ENCODE measurements at places on chromosomes 7 and 10.

DNA sequence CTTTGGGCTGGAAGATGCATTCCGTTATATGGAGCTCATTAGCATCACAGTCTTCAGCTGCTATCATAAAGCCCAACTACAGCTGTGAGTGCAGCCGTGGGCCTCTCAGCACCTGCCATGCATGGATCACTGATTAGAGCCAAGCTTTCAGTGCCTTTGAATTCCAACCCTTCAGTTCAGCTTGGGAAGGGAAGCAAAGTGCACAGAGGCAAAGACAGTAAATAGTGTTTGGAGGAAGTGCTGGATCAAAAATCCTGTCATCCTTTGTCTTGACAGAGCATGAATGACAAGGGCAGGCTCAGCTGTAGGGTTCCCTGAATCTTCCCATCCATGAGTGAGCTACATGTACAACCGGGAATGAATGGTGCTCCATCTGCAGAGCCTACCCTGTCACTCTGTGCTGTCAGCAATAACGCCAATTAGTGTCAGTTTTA lies 153.7 kb downstream of the DNAJB9 start:
- no peak for DNase-seq

GRCh38 chr10:103967448-103968071 lies 620 bp downstream of the SLK start:
- DNase-seq, result peak; percentile 45

- DNase-seq, result no peak
These were observed 21.6 kb upstream of the KLF6 start for GRCh38 chr10:3806603-3807002.

GRCh38 chr10:73871295-73872189 lies 2.8 kb downstream of the CAMK2G start:
- no peak for DNase-seq

- DNase-seq, result no peak
These were observed 59.8 kb downstream of the GRID1 start for GRCh38 chr10:86306628-86307278.

DNA sequence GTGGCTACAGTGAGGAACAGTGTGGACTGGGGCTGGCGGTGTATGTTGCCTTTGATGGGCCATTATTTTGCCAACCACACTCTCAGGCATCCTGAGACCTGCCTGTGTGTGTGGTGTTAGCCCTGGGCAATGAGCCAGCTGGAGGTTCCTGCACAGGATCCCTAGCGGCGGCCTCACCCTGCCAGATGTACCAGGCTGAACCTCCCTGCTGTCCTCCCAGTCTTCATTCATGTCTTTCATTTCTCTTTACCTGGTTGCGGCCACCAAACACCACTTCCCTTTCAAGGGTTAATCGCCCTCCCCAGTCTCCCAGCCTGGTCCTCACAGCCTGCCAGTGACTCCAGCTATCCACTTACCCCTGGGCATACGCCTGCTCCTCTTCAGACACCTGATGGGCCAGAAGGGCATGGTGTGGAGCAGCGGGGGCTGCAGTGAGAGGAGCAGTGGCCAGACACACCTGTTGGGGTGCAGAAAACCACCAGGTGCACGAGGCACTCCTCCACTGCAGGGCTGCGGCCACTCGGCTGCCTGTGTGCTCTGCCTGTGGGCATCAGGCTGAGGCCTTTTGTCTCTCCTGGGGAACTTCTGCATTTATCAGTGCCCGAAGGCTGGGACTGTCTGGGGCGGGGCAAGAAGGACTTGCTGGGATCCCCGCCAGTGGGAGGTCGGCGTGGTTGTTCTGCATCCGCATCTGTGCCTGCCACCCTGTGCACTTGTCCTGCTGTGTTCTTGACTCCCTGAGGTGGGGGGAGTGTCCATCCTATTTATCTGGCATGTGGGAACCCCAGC lies 111.6 kb downstream of the ARHGAP22 start:
- peak; percentile 85 for DNase-seq

GRCh38 chr7:47008461-47008860 lies 573.5 kb downstream of the TNS3 start:
- no peak for DNase-seq

DNA sequence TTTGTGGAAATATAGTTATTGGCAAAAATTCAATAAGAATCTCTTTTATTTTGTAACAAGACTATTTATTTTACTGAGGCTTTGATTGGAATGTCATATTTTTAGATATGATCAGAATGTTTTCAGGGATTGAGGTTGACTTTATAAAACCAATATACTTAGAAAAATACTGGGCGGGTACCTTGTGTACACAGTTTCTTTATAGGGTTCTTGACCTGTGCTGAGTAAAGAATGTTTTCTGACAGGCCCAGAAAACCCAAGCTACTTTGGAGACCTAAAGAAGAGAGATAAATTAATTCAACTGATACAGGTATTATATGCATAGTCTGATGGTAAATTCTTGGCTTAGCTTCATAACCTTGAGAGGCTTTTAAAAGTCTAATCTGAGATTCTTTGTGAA lies 23.9 kb upstream of the SPAM1 start:
- DNase-seq, result no peak

GRCh38 chr10:30510184-30510931 lies 76.4 kb downstream of the MAP3K8 start:
- DNase-seq, result no peak

DNA sequence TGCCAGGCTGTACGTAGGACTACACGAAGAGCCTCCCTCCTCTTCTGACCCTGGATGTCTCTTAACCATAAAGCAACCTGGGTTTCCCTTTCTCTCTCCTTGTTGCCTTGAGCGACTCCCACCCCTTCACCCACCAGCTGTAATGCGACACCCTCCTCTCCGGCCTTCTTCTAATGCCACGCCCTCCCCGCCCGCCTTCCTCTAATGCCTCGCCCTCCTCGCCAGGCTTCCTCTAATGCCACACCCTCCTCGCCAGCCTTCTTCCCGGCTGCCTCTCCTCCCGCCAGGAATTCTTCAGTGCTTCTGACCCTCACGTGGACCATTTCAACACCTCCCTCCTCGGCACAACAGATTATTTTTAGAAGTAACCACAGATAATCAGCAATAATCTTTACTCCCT lies 348.5 kb upstream of the SHH start:
- no peak for DNase-seq

- no peak for DNase-seq
These were observed 653.2 kb upstream of the MKI67 start for GRCh38 chr10:128779416-128779815.

DNA sequence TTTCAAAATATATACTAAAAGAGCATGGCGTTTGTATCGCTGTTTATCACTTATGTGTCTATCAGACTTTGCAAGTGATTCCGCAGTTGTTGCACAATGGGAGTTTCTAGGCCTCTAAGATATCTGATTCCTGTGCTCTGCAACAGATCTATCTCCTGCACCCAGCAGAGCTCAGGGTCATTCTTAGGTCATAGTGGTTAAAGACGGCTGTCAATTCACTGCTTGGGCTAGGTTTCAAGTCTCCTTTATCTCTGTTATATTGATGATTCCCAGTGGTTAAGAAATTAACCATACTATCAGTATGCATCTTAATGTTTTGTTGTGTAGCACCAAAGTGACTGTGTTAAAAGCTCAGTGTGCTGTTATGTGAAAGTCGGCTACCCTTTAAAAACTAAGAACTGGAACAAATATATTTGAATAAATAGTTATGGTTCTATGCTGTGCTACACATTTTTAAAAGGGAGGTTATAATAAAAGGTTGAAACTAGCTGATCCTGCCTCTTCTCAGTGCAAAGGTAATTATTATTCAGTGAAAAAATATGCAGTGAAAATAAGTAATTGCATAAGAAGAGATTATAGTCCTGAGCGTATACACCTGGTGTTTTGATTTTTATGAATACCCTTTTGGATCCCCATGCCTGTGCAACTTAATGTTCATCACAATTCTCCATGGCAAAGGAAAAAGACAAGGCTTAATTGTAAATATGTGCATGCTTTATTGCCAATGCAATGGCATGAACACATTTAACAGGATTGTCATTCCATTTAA lies 24.0 kb downstream of the HOXA1 start:
- peak; percentile 60 for DNase-seq

DNA sequence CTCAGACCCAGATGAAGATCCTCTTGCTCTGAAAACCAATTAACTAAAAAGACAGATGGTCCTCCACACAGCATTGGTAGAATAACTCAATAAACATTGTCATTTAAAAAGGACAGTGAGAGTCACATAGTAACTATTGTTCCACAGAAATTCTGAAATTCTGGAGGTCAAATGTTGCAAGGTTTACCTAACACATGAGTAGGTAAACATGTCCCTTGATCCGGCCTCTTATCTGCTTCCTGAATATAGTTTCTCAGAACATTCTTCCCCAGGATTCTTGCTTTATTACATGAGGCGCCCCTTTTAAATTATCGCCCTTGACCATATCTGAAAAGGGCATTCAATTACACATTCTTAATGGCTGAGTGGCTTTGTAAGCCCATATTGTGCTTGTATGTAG lies 270.7 kb downstream of the SEMA3D start:
- DNase-seq, result no peak

GRCh38 chr10:72272689-72273409 lies 875 bp upstream of the DDIT4 start:
- no peak for DNase-seq

DNA sequence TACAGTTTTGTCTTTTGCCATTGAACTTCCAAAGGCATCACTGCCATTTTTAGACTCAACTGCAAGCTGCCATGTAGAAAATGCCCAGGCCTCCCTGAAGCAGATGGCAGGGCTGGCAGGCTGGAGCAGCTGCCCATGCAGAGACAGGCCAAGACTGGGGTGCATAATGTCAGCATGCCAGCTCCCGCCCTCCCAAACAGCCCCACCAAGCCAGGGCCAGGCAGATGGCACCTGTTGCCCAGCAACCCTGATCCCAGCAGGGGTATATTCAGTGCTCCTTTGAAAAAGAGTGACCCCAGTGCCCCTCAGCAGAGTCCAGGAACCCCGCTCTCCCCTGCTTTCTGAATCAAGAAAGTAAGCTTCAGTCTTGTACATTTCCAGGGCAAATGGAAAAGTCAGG lies 32.6 kb downstream of the VSTM4 start:
- no peak for DNase-seq

Data from HL-60 (cell line).